Activated CD8-positive, alpha-beta memory T cell treated with anti-CD3 and anti-CD28 coated beads for 1 hour (primary cell): ENCODE measurements at places on chromosomes 2 and 18.

- no peak for DNase-seq
These were observed 1531.7 kb upstream of the PIK3C3 start for GRCh38 chr18:40423291-40423690.

DNA sequence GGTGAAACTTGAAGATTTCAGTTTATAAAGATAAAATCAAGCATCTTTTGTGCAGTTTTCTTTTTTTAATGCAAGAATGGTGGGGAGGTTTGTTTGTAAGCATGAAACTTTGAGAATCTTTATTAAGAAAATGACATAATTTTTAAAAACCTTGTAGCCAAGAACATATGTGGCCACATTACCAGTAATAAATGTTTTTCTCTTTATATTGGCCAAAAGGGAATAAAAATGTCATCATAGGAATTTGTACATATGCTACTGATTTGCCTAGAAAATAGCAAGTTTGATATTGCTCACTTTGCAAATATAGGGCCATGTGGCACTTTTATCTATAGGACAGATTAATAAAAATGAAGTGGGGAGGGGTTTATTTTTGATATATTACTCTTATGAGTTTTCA lies 25.6 kb downstream of the METTL21A start:
- DNase-seq: no peak

DNA sequence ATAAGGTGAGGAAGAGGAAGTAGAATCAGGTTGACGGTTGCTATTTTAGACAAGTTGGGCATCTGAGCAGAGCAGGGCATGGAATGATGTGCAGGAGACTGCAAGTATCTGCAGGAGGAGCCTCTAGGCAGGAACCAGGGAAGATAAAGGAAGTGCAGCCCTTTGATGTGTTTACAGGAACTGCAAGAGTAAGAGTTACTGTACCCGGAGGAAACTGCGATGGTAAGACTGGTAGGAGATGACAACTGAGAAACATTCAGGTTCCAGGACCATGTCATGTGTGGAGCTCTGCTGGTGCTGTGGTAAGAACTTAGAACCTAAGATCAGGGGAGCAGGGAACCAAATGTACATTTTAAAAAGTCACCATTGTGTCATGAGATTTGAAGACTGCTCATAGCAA lies 134.3 kb upstream of the STON1 start:
- DNase-seq: no peak

GRCh38 chr2:169222665-169223064 lies 139.7 kb downstream of the LRP2 start:
- DNase-seq: no peak

DNA sequence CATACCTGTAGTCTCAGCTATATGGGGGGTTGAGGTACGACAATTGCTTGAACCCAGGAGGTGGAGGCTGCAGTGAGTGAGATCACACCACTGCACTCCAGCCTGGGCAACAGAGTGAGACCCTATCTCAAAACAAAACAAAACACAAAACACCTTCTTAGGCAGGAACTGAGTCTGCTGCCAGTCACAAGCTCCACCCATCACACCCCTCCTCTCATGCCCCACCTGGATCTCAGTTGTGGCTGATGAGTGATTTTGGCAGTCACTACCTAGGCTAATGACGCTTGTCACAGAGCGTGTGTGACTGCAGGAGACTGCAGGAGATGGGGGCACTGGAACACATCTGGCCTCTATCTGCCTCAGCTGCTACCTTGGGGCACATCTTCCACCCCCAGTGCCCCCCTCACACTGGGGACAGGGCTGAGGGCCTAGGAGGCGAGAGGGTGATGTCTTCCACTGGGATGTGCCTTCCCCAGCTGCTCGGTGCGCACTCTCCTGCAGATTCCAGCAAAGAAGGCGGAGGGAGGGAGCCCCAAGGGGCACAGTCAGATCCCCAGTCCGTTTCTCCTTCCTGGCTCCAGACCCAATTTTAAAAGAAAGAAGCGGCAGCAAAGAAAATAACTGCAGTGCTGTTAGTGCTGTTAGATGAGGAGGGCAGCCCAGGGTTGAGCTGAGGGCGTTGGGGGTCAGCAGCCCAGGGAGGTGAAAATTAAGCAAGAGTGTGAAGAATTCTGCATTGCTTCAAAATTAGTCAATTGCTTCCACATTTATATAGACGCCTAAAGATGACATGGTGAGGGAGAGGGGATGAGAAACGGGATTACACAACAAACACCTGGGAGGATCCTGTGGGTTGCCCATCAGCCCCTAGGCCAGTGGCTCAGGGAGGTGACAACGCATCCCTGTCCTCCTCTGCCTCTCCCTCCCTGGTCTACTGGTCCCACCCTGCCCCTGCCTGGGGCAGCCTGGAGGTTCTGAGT lies 143.6 kb upstream of the HAAO start:
- no peak for DNase-seq

GRCh38 chr2:170163411-170164065 lies 14.4 kb upstream of the MYO3B start:
- DNase-seq: no peak

DNA sequence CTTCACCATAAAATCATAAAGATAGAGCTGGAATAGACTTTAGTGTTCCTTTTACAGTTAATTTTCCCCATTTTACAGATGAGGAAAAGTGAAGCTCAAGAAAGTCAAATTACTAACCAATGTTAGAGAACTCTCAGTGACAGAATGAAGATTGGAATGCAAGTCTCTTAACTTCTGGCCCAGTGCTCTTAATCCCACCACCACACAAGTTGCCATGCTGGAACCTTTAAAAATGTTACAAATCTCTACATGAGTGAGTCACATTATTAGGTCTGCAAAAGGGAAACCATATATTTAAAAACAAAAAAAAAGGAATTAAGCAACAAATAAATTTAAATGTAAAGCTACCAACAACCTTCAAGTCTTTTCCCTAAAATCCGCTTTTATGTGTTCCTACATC lies 3.5 kb downstream of the NCKAP1 start:
- no peak for DNase-seq

DNA sequence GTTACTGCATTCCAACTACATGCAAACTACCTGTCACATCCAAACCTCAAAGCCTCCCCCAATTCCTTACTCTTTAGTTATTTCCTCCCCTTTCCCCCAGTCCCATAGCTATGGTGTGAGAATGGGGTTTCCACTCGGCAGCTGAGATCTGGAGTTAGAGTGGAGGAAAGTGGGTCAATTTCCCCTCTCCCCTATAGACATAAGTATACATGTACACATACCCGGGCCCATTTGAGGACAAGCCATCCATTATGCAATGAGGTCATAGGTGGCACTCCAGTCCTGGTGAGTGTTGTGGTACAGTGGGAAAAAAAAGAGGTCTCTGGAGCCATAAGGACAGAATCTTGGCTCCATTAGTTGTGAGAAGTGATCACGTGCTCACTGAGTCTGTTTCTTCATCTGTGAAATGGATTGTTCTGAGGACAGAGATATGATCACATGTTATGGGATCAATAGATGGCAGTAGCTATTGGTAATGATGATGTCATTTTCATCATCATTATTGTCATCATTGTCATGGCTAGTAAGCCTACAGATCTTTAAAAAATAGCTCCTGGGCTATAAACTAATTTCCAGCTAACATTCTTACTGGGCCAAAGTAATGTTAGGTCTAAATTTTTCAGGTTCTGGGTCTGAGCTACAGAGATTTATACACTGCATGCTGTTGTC lies 119.0 kb downstream of the BCL2L11 start:
- no peak for DNase-seq

GRCh38 chr2:121884078-121884477 lies 128.6 kb downstream of the TSN start:
- no peak for DNase-seq

DNA sequence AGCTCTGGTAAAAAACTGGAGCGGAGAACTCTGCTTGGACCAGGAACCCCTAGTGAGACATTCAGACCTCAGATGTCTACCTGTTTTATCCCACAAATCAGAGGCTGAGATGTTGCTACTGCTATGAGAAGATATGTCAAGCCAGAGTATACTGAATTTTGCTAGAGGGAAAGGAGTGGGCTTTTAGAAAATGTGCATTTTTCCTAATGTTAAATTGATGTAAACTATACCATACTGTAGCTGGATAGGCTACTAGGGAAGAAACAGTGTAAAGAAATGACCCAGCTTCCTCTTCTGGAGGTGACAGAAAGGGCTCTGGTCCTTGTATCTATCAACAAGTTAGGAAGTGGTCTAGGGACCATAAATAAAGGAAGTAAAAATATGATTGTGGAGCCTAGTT lies 65.0 kb downstream of the SLC39A10 start:
- no peak for DNase-seq

GRCh38 chr2:185807351-185807750 lies 68.7 kb downstream of the FSIP2 start:
- no peak for DNase-seq

DNA sequence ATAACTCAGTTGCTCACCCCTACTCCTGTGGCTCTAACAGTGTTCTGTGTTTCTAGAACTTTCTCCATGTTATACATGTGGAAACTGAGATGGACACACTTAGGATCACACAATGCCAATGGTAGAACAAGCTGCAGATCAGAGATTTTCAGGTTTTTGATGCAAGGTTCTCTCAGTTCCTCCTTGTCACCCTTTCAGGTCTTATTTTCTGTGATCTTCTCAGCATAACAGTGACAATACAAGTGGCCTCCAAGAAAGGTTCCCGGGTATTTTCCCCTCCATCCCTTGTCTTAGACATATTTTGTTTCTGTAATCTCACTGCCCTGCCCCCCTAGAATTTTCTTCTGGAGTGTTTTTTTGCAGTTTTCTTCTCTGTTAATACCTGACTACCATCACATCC lies 6.2 kb upstream of the MGAT5 start:
- DNase-seq: no peak
